Foreskin fibroblast (primary cell): ENCODE measurements at places on chromosomes 7 and 10.

GRCh38 chr7:40572810-40573465 lies 438.1 kb downstream of the SUGCT start:
- DNase-seq: peak; percentile 27

GRCh38 chr7:24975172-24975571 lies 4.8 kb downstream of the OSBPL3 start:
- no peak for DNase-seq

- DNase-seq: peak; percentile 93
Measured at GRCh38 chr10:110305767-110306451, 1.2 kb upstream of the SMNDC1 start.

GRCh38 chr7:40490603-40490924 lies 355.8 kb downstream of the SUGCT start:
- DNase-seq: no peak

DNA sequence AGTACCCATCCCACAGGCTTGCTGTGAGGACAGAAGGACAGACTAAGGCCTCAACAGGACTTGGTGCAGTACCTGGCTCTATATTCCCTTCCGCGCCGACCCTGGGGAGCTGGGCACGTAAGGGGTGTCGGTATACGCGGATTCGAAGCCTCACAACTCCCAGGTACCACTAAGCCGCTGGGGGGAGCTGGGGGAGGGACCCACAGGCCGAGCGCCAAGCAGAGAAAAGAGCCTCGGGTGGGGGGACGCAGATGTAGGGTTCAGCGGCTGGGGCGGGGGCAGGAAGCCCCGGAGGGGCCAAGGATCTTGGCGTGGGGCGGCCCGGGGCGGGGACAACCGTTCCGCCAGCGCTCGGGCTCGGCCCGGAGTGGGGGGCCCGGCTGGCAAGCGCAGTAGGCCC lies 126.4 kb upstream of the ZNF746 start:
- peak; percentile 52 for DNase-seq

- peak; percentile 80 for DNase-seq
Measured at GRCh38 chr10:44860811-44861736, 50.1 kb upstream of the TMEM72 start.

DNA sequence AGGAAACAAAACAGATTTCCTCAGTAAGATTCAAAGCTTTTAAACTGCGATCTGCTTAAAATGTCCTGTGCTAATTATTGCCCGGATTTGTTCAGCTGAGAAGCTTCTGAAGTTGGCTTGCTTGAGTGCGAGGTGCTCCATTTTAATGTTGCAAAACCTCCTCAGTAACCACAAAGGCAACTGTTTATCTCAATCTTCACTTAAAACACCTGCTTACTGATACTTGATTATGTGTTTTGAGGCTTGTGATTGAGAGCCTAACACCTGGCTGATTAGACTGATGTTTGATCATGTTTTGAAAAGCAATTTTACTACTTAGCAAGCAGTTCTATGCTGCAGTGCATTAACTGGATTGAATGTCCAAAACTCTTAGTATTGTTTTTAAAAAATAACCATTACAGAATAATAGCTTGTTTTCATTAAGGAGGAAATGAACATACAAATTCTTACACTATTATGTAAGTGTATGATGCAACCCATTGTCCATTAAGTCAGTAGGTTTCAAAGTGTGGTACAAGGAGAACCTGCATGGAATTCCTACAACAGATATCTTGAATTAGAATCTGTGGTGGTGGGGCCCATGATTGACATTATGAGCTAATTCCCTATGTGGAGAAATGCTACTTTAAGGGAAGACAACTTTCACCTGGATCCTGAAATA lies 96.9 kb upstream of the FAM180A start:
- no peak for DNase-seq

- no peak for DNase-seq
Measured at GRCh38 chr7:1189986-1190772, 30.2 kb upstream of the ZFAND2A start.

- DNase-seq: no peak
Measured at GRCh38 chr7:135509589-135509838, 388 bp downstream of the CNOT4 start.

DNA sequence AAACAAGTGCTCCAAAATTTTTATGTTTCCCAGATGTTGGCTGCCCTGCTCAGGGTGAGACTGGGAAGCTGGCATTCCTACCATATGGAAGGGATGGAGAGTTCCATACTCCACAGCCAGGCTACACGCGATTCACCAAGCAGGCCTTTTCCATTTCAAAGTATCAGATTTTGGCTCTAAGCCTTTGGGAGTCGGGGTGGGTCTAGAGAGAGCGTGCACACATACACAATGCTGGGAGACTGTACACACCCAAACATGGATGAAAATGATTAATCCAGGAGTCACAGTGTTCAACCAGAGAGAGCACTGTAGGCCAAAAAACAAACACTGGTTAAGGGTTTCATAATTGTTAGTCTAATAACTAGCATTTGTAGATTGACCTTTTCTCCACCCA lies 295.0 kb downstream of the BICC1 start:
- DNase-seq: peak; percentile 94

DNA sequence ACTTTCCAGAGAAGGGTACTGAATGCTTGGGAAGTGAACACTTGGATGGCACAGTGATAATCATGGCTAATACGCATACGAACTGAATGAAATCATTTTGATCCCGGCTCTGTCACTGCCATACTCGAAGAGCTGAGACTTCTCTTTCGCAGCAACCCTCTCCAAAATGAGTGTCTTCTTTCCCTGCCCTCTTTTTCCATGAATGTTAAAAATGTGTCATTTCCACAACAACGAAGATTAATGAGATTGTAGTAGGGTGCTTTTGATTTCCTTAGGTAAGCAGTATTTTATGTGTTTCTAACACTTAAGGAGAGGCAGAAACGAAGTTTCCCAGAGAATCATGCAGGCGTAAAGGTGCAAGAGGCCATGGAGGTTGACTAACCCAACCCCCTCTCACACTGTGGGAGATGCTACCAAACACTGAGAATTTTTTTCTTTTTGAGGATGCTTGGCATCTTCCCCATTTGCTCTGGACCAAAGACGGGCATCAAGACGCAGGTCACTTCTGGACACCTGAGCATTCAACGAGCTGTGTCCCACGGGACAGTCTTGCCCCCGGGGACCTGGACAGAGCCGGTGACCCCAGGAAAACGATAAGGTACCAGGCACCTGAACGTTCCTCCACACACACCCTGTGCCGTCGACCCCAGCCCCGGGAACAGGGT lies 823 bp downstream of the COPG2 start:
- peak; percentile 26 for DNase-seq

DNA sequence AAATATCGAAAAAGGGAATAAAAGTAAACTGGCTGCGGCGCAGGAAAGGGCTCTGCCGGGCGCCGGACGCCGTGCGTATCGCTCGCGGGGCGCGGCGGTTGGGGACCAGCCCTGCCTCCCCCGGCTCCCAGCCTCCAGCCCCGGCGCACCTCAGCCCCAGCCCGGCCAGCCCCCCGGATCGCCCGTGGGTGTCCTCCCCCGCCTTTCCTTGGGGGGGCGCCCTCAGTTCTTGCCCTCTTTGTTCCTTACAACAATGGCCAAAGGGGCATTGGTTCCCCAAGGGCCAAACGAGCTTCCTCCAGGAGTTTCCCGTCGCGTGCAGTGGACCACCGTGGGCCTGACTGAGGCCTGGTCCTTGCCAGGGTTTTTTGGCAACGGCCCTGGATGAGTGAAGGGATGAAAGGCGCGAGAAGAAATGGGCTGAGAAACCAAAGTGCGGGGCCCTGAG lies 1.2 kb downstream of the MACROH2A2 start:
- DNase-seq: no peak

DNA sequence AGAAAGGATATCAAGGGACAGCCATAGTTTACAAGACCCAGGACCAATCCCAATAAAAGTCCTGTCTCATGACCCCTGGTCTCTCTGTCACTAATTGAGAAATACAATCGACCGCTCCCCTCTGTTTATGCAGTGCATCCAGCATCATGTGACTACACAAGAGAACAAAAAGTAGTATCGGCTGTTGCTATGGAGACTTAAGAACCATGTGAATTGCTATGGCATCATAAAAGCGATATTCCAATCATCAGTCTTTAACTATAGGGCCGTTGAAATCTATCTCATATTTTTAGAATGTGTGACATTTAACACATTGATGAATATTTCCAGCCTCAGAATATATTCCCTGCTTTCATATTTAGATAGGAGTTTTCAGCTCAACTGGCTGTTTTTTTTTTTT lies 139.3 kb downstream of the FRMD4A start:
- DNase-seq: no peak

GRCh38 chr10:15472008-15472407 lies 100.9 kb upstream of the FAM171A1 start:
- DNase-seq: no peak

- DNase-seq: no peak
Measured at GRCh38 chr7:14024406-14024805, 34.9 kb upstream of the ETV1 start.

DNA sequence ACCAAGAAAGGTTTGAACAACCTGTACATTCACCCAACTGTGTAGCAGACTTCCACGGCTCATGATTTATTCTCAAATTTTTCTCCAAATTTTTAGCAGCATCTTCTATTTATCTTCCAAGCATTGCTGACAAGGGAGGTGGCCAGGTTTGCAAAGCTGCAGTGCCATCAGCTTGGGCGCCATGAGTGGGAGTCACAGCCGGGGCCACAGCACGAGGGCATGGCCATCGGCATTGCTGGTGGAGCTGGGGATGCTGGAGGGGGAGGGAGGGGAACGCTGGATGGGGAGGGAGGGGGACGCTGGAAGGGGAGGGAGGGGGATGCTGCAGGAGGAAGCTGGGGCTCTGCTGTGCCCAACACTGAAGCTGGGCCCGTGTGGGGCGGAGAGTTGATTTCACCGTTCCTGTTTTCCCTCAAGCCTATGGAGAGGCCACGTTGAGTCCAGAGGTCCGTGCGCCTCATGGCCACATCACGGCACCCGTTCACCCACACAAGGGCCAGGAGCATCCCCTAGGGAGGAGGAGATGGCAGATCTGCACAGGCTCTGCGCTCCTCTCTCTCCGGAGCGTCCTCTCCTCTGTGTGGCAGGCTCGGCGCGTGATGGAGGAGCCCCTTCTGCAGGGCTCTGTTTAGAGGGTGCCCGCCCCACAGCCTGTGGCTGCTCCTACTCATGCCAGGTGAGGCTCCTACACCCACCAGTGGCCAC lies 520.2 kb downstream of the DNAJB6 start:
- no peak for DNase-seq

- no peak for DNase-seq
Measured at GRCh38 chr7:112580717-112581435, 100.1 kb downstream of the LSMEM1 start.

GRCh38 chr7:518630-519483 lies 789 bp downstream of the PDGFA start:
- peak; percentile 76 for DNase-seq

- DNase-seq: peak; percentile 50
Measured at GRCh38 chr10:129888784-129889616, 75.1 kb downstream of the EBF3 start.

DNA sequence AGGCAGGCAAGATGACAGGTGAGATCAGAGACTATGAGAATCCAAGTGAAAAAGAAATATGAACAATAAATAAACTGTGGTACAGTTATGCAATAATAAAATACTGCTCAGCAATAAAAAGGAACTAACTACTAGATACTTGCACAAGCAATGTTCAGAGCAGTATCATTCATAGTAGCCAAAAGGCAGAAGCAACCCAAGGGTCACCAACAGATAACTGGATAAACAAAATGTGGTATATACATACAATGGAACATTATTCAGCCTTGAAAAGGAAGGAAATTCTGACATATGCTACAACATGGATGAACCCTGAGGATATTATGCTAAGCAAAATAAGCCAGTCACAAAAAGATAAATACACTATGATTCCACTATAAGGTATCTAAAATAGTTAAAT lies 76.9 kb upstream of the KCNIP2 start:
- DNase-seq: no peak

DNA sequence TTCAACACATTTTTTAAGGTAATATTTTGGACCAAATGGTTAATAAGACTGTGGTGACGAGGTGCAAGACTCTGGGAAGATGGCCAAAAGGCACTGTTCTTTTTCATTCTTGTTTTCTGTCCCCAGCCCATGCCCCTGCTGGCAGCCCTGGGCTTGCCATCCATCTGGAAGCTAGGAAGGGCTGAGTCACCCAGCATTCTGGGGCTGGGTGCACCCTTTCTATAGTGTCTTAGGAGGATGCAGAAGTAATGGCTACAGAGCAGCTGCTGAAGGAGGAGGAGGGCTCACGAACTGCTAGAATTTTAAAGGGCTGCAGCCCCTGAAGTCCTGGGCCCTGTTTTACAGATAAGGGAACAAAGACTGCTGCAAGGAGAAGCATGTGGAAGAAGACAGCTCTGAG lies 42.8 kb upstream of the ZNF32 start:
- DNase-seq: peak; percentile 40

- DNase-seq: no peak
Measured at GRCh38 chr7:42385912-42386311, 148.9 kb upstream of the GLI3 start.

GRCh38 chr7:37988721-37989650 lies 68.5 kb downstream of the EPDR1 start:
- no peak for DNase-seq

DNA sequence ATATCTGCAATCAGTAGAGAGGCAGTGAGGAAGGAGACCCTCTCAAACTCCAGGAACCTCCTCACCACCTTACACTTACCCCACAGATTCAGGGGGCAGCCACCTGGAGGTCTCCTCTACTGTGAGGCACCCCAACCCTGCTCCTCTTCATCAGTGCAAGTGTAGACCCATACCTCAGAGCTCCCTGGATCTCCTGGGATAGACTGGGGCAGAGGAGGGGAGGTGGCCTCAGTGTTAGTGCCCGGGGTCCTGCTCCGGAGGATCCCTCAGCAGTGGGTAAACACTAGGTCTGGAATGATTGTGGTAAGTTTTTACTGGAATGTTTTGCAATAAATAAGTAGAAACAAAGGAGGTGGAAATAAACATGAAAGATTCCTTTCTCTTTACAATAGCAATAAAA lies 31.1 kb downstream of the ANTXRL start:
- DNase-seq: no peak

- no peak for DNase-seq
Measured at GRCh38 chr10:124060148-124060720, 33.2 kb downstream of the CHST15 start.

DNA sequence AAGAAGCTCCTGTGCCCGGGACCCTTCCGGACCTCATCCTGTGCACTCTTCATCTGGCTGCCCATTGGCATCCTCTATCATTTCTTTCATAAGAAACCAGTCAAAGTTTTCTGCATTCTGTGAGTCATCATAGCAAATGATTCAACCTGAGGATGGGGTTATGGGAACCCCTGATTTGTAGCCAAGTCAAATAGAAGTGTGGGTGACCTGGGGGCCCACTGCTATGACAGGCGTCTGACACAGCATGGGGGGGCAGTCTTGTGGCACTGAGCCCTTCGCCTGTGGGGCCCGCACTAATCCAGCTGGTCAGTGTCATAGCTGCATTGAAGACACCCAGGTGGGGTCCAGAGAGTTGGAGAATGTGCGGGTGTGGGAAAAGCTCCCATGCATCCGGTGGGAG lies 230.4 kb downstream of the USP6NL start:
- DNase-seq: peak; percentile 39

- DNase-seq: peak; percentile 21
Measured at GRCh38 chr7:48964074-48964473, 39.7 kb downstream of the CDC14C start.

- no peak for DNase-seq
Measured at GRCh38 chr7:127057918-127058317, 194.8 kb downstream of the GRM8 start.
